Lower lobe of right lung (tissue), 2 donors: ENCODE measurements at places on chromosomes 3 and 15. TPM values are rescaled to one million over a fixed set of nuclear protein-coding genes. Genes with fewer than 3 reads are reported as not detected.

DNA sequence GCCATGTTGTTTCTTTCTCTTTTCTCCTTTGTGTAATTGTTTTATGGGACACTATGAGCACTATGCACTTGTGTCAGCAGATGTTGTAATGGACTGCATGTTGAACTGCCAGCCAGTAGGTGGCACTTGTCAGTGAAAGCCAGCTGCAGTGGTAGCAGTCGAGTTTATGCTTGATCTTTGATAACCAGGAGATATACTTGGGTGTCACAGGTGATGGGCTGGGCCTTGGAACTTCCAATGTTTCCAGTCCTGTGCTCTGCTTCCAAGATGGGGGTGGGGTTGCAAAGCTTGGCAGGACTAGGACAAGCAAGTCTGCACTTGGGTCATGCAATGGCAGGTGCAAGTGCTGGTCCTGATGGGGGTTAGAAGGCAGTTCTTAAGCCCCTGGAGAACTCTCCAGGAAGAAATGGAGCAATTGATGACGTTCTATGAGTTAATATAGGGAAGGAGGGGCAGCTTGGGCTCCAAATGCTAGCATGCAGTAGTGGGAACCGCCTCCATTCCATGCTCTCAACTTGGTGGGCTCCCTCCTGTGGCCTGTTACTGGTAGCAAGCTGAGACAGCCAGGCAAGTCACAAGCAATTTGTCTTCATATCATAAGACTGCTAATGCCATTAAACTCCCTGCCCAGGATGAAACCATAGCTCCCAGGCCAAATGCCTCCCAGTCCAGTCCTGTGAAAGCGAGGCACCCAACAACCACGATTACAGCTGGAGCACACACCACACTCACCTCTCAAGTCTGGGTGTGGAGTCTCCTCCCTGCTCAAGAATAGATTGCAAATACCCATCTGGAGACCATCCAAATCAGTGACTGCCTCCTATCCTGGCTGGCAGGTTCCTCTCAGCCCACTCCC is 287.2 kb downstream of the CGGBP1 start:
- no peaks in the 10 kb centered on the region for H3K27me3 ChIP-seq
- no peak overlapping the region for H3K27ac ChIP-seq
- DNase-seq, result no peak
- no peaks in the 10 kb centered on the region for H3K36me3 ChIP-seq
- no peak overlapping the region for H3K4me3 ChIP-seq

DNA sequence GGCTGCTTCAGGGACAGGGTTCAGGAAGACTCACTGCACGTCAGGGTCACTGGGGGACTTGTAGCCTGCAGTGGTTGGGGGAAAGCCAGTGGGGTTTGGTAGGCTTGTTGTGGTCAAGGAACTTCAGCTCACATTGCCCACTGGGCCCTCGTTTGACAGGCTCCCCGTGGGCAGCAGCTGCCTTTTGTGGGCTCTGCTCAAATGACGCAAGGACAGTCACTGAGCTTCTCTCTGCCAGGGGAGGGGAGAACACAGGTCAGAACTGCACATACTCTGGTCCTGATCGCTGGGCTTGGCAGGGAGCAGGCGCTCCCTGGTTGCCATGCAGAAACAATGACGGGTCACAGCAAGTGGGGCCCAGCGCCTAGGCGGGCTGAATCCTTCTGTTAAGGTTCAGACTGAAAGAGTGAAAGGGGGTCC is 45.5 kb downstream of the FAM174B start:
- no peaks in the 10 kb centered on the region for H3K4me1 ChIP-seq
- no peak for DNase-seq
- H3K4me3 ChIP-seq, result no peak overlapping the region
- H3K27me3 ChIP-seq, result no peaks in the 10 kb centered on the region
- no peaks in the 10 kb centered on the region for H3K36me3 ChIP-seq

STRA6 gene
- not detected for total RNA-seq

- H3K27ac ChIP-seq, result no peak overlapping the region
- no peaks in the 10 kb centered on the region for H3K36me3 ChIP-seq
- H3K27me3 ChIP-seq, result no peaks in the 10 kb centered on the region
- no peak overlapping the region for H3K4me3 ChIP-seq
- no peak for DNase-seq
- H3K4me1 ChIP-seq, result peaks cover 4% of the 10 kb centered on the region
Observed at GRCh38 chr3:113908133-113908532, 39.7 kb upstream of the ZDHHC23 start.

DNA sequence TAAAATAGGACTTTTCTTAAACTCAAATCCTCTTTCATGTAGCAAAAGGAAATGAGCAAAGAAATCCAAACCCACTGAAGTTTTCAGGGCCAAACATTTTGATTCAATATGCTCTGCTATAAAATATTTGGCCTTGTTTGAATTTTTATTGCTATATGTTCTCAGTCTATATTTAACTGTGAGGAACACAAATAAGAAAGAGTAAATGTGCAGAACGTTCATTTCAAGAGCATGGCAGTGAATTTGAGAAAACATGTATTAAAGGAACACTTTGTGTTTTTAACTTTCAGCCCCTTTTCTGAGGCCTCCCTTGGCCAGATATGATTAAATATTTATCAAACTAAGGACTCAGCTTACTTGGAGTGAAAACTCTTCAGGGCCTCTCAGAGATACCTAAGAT is 124.7 kb upstream of the CCNL1 start:
- H3K27me3 ChIP-seq, result no peaks in the 10 kb centered on the region
- no peaks in the 10 kb centered on the region for H3K4me1 ChIP-seq

DNA sequence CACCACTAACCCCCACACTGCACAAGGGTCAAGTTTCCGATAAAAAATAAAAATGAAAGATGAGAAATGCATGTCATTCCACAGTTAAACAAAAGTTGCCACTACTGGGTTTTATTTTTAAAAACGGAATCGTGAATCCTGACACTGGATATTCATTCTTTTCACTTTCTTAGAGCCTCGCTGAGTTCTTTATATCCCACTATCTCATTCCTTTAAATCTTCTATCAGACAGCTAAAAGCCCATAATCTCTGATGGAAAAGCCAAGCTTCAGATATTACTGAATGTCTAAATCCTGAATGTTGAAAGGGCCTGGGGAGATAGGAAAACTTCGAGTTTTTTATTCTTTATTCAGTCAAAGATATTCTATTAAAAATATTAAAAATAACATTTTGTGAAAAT is 11.7 kb downstream of the RIOX2 start:
- no peaks in the 10 kb centered on the region for H3K27me3 ChIP-seq
- no peak for DNase-seq
- peaks cover 38% of the 10 kb centered on the region for H3K36me3 ChIP-seq
- no peak overlapping the region for H3K27ac ChIP-seq
- H3K4me3 ChIP-seq, result no peak overlapping the region
- no peaks in the 10 kb centered on the region for H3K4me1 ChIP-seq

- peak overlapping the region; percentile 94 for H3K27ac ChIP-seq
- peaks cover 48% of the 10 kb centered on the region for H3K36me3 ChIP-seq
- peak overlapping the region; percentile 73 for H3K4me3 ChIP-seq
- H3K27me3 ChIP-seq, result no peaks in the 10 kb centered on the region
- peak; percentile 62 for DNase-seq
Observed at GRCh38 chr3:129278966-129279906, 566 bp downstream of the HMCES start.

- no peaks in the 10 kb centered on the region for H3K36me3 ChIP-seq
- no peaks in the 10 kb centered on the region for H3K27me3 ChIP-seq
- no peak overlapping the region for H3K4me3 ChIP-seq
- H3K4me1 ChIP-seq, result no peaks in the 10 kb centered on the region
- H3K27ac ChIP-seq, result no peak overlapping the region
- no peak for DNase-seq
Observed at GRCh38 chr3:107384907-107385306, 7.7 kb downstream of the CCDC54 start.

NMNAT3 gene
- total RNA-seq, result 5.8 TPM

DNA sequence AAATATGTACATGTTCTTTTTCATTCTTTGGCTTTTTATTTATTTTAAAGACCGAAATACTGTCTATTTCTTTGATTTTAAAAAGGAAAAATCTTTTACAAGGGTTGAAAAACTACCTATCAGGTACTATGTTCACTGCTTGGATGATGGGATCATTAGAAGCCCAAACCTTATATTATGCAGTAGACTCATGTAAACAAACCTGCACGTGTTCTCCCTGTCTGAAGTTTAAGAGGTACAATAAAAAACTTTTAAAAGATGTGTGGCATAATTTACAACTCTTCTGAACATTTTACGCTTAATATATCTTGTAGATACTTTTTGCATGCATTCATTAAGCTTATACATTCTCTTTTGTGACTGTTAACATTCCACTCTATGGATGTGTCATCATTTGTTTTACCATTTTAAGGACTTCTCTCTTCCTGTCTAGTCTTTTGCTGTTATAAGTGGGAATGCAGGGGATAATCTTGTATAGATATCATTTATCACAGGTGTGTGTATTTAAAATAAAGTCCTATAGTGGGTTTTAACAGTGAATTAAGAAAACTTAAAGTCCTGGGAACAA is 6.2 kb downstream of the MGA start:
- H3K27ac ChIP-seq, result no peak overlapping the region
- H3K36me3 ChIP-seq, result no peaks in the 10 kb centered on the region
- H3K27me3 ChIP-seq, result no peaks in the 10 kb centered on the region
- H3K4me3 ChIP-seq, result no peak overlapping the region
- DNase-seq, result no peak

AMOTL2 gene
- total RNA-seq, result 77.8 TPM

DNA sequence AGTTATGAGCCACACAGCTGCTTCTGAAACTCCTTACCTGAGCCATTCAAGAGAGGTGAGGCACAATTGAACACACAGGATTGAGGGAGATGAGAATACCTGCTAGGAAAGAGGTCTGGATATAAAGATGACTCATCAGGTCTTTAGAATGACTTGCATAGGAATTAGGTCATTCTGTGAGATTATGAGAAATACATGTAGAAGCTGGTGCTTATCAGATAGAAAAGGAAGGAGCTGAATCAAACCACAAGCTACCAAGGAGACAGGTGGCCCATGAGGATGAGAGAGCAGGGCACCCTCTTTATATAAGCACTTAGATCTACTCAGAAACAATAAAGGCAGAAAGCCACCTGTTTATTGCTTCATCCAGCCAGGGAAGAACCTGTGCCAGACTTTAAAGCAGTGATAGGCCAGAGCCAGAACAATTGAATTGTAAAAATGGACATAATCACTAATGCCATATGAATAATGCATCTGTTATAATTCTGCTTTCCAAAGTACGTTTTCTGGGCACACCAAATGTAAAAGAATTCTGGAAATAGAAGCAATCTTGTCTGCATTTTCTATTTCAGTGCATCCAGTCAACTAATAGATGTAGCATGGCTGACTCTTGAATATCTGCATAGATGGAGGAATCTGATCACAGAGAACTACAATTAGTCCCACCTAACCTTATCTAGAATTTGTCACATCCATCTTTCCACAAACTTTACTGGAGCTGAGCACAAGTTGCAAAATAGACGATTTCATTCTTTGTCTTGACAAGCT is 74.9 kb downstream of the PIK3R4 start:
- no peak for DNase-seq
- peaks cover 40% of the 10 kb centered on the region for H3K36me3 ChIP-seq
- no peaks in the 10 kb centered on the region for H3K4me1 ChIP-seq
- H3K4me3 ChIP-seq, result no peak overlapping the region
- H3K27me3 ChIP-seq, result no peaks in the 10 kb centered on the region

DNA sequence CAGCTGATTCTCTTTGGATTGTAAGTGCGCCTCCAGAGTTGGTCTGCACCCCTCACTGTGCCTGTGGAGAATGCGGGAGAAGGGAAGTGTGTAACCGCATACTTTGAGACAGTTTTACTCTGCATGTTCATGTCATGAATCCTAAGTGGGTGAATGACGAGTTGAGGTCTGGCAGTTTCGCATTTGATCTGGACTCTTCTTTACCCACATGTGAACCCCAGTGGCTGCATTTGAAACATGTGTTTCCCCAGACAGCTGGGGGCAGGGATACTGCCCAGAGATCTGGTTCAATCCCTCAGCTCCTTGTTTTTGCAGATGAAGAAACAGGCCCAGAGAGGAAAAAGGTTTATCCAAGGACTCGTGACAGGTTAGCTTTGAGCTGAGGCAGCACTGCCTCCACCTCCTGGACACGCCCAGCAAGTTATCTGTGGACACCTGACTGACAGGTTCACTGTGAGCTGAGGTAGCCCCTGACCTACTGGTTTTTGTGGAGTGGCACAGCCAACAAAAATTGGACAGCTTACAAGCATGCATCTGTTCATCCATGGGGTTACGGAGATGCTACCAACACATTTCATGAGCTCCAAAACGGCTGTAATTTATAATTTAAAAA is 207.3 kb downstream of the XXYLT1 start:
- no peaks in the 10 kb centered on the region for H3K4me1 ChIP-seq
- H3K27ac ChIP-seq, result no peak overlapping the region
- no peak overlapping the region for H3K4me3 ChIP-seq
- H3K27me3 ChIP-seq, result no peaks in the 10 kb centered on the region
- DNase-seq, result peak; percentile 17

DNA sequence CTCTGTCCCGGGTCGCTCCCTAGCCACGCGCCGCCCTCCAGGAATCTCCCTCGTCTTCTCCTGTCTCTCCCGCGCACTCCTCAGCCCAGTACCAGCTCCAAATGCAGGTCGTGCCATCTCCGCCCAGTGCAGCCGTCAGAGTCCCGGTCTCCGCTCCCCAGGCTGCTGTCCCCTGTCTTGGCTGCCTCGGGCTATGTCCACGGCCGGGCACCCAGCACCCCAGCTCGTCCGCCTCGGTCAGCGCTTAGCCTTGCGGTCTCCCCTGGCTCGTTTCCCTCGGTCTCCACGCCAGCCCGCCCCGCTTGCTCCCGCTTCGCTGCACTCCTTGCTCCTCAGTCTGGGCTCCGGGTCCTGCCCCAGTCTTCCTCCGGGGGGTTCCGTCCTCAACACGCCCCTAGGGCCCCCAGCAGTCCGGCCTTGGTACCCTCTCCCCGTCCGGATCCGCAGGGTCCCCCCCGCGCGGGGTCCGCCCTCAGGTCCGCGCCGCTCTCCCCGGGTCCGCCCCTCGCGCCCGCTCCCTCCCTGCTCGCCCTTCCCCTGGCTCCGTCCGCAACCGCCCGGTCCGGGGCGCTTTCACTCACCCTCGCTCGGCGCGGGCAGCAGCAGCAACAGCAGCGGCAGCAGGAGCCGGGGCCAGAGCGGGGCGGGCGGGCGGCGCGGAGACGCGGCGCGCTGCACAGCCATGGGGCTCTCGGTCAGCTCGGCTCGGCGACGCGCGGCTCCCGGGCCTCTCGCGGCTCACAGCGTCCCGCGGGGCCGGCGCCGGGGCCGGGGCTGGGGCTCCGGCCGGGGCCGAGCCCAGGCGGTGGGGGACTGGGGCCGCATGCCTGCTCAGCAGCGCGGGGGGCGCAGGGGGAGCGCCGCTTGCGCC is 462 bp downstream of the IGDCC3 start:
- no peak overlapping the region for H3K27ac ChIP-seq
- H3K4me1 ChIP-seq, result peaks cover 20% of the 10 kb centered on the region
- DNase-seq, result no peak

RASGRP1 gene
- total RNA-seq, result 2.3 TPM

RTP4 gene
- 10.9 TPM for total RNA-seq

GRCh38 chr3:127457094-127457475 is 133.4 kb downstream of the TPRA1 start:
- peaks cover 40% of the 10 kb centered on the region for H3K27me3 ChIP-seq
- peak overlapping the region; percentile 54 for H3K27ac ChIP-seq
- DNase-seq, result no peak
- H3K4me1 ChIP-seq, result peaks cover 27% of the 10 kb centered on the region
- peak overlapping the region; percentile 39 for H3K4me3 ChIP-seq
- no peaks in the 10 kb centered on the region for H3K36me3 ChIP-seq
